ENCODE measurements at places on chromosomes 7 and 10.
A peak's percentile ranks its signal among the peaks of the same experiment; 100 is the strongest.

- DNase-seq: no peak
These were observed 19.1 kb downstream of the SIRT1 start for GRCh38 chr10:67903581-67903980.

GRCh38 chr7:684416-684815 is 42.1 kb upstream of the DNAAF5 start:
- DNase-seq: no peak

DNA sequence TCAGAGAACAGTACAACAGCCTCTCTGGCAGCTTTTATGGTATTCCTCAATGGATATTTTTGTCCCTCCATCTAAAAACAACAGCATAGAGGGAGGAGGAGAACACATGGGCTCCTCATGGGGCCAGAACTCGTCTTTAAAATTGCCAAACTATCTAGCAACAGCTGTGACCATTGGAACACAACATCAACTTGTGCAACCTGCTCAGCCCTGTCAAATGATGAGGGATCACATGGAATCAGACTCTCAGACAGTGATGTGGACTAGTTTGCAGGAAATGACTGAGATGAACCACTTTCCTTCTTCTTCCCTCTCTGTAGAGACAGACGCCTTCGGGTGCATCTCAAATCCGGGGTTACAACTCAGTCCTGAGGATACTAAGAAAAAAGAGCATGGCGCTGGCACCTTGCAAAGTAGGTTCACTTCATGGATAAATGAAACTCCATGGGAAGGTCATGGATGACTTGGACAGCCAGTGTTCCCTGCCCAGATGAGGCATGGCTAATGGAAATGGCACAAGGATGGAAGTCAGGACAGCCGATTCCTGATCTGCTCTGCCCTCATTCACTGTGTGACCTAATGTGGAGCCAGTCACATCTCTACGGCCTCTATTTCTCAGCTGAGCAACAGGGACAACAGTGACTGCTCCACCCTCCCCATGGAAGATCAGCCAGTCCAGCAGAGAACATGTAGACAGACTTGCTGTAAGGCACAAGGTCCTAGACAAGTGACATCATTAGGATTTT is 24.6 kb upstream of the DGKI start:
- DNase-seq: no peak

GRCh38 chr10:43963793-43964425 is 315.2 kb upstream of the ZNF32 start:
- DNase-seq: peak; percentile 45

- no peak for DNase-seq
These were observed 14.8 kb upstream of the DNAJC12 start for GRCh38 chr10:67852761-67853160.

- peak; percentile 36 for DNase-seq
These were observed 22.5 kb upstream of the ZNF273 start for GRCh38 chr7:64880322-64881297.

- DNase-seq: no peak
These were observed 788.4 kb upstream of the SORCS1 start for GRCh38 chr10:107952649-107953556.

GRCh38 chr10:133217800-133218589 is 12.0 kb upstream of the UTF1 start:
- no peak for DNase-seq

DNA sequence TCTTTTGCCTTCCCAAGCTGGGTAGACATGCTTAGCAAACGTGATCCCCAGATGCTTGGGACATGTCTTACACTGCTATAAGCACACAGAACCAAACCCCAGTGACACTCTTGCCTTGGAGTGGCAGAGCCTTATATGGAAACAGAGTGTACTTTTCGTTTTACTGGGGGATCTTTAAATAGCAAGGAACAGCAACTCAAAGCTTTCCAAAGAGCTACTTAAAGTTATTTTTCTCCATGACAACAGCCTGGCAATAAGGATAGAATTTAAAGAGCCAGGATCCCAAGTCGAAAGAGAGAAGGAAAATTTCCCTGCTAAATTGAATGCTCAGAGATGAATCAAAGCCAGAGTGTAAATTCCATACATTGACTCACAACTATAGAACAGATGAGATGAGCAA is 67.8 kb downstream of the ZNF365 start:
- no peak for DNase-seq

DNA sequence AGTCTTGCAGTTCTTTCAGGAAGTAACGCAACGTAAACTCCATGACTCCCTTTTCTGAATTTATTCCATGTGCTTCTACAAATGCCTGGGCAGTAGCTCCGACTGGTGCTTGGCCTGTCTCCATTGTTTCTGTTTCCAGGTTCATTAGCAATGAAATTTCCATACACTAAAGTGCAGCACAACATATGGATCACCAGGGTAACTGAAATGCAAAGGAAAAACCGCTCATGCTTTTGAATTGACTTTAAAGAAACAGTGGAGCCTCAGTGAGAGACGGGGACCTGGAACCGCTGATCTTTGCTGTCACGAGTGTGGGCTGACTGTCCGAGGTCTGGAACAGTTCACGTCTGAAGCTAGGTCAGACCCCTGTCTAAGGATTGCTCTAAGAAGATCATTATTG is 126.5 kb upstream of the IGFBP3 start:
- DNase-seq: no peak

DNA sequence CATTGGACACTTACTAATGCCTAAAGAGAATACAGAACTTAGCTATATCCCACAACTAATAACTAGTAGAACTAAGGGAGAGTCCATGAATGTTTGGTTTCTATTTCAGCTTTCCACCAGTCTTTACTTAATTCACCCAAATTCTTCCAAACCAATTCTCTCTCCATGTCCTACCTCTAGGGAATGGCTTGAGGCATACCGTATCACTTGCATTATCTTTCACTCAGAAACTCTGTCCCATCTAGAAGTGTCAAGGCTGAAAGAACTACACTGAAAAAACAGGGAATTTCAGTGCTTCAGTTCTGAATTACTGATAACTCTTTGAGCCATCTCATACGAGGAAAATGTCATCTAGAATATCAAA is 758 bp downstream of the TMEM168 start:
- DNase-seq: no peak

GRCh38 chr10:1406967-1407945 is 330.1 kb downstream of the ADARB2 start:
- DNase-seq: no peak

DNA sequence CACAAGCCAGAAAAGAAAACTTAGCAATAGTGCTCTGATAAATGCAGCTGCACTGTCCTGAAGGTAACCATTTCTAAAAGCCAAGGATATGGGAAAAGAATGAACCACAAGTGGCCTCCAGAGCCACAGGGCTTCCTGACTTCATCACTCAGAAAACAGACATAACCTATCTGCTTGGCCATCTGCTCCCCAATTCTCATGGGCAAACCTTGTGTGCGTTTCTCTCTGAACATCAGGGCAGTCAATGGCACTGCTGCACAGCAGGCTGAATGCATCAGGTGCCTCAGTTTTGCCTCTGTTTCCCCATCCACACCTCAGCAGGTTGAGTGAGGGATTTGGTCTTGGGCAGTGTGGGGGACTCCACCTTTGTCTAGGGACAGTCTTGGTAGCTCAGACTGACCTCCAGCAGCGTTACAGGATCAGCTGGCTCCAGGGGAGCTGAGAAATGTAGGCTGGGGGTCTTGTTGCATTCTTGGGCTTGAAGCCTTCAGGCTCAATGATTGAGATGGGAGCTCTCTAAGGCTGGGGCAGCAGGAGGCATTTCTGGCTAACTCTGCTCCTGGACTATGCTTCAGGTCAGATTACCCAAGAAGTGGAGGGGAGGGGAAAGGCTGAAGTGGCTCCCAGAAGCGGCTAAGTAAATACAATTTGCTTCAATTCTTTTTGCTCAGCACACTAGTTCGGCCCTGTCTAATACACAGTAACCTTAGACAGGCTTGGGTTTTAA is 23.6 kb upstream of the PDLIM1 start:
- DNase-seq: no peak

GRCh38 chr10:117350909-117351308 is 24.3 kb downstream of the PDZD8 start:
- DNase-seq: no peak

GRCh38 chr7:128031901-128032604 is 816 bp upstream of the LRRC4 start:
- no peak for DNase-seq

Data from ureter (tissue), 1 donor.